CD4-positive, alpha-beta T cell (primary cell): ENCODE measurements at places on chromosomes 6 and 20.

GRCh38 chr20:10960416-10960815 is 286.6 kb upstream of the JAG1 start:
- DNase-seq = no peak

- peak; percentile 28 for DNase-seq
Observed at GRCh38 chr6:73394577-73395354, at the start of gene DDX43. DDX43 (plus strand) TSS chr6:73394828; CDS start chr6:73394906, 78 bp downstream.

DNA sequence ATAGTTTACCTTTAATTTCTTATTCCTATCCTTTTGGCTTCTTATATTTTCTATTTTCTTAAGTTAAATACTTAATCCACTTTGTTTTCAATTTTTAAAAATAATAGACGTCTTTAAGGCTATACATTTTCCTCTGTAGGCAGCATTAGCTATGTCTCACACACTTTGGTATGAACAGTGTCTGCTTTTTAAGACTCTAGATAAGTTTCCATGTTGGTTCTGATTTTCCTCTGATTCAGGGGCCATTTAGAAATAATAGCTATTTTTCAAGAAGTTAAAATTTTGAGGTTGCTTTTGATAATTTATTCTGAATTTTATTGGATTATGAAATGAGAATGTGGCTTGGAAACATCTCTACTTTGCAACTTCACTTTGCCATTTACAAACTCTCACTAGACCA is 54.3 kb upstream of the PTGIS start:
- DNase-seq = no peak

DNA sequence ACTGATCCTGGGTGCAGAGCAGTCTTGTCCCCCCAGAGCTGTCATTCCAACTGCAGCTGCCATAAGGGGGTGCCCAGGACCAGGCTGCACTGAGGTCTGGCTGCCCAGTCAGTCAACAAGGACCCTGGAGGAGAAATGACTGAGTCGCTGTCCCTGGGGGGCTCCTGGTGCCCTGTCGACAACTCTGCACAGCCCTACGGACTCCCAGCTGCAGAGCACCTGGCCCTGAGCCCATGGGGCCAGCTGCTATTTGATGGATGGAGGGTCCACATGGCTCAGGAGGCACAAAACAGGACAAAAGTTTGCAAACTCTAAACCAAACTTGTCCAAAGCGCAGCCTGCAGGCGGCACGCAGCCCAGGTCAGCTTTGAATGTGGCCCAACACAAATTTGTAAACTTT is 46.3 kb upstream of the RPS6KA2 start:
- no peak for DNase-seq

DNA sequence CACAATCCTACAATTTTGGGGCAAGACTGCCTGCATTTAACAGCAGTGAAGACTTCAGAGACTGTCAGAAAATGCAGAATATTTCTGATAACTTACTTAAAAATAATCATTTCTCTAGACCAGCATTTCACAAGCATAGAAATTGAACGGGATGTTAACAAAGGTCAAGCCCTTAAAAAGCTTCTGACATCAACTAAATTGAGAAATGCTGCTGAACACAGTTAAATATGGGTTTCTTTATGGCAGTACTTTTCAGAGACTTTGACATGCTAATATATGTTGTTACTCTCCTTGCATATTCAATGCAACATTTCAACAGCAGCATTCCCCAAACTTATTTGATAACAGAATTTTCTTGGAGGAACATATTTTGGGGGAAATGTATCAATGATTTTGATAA is 84.5 kb downstream of the KIF13A start:
- no peak for DNase-seq

- DNase-seq = no peak
Observed at GRCh38 chr20:10004900-10005299, 29.9 kb upstream of the ANKEF1 start.

GRCh38 chr20:59151820-59152219 is 11.8 kb upstream of the ZNF831 start:
- peak; percentile 17 for DNase-seq

DNA sequence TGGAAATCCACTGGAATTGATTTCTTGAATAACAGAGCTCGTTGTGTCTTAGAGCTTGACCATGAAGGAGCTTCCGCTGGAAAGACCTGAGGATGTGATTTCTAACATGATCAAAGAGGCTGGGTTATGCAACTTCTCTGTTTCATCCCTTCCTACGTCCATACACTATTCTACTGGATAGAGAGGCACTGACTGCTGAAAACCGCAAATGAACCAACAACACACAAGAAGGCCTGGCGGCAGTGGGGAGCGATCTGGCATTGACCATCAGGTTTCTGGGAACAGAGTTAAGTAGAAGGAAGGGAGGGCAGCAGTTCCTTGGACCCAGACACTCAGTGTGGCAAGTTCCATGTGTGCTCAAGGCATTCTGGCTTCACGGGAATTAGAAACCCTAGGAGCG is 13.3 kb downstream of the LRRN4 start:
- DNase-seq = no peak

- DNase-seq = no peak
Observed at GRCh38 chr20:17568972-17569521, 828 bp upstream of the DSTN start.

- peak; percentile 60 for DNase-seq
Observed at GRCh38 chr6:33851959-33852358, 48.2 kb upstream of the MLN start.

DNA sequence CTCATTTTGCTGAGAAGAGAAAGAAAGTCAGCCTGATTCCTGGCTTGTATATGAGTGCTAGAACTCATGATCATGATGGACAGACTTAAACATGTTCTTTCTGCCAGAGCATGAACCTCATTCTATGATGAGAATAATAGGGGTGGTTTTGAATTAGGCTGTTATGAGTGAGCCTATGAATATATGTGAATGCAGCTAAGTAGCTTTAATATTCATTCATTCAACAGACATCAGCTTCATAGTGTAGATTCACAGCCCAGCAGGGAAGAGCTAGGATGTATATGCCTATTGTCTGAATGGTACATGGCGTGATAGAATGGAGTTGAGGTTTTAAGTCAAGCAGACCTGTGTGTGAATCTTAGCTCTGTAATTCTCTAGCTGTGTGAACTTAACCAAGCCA is 573.2 kb downstream of the DHX35 start:
- DNase-seq = no peak

GRCh38 chr6:153767127-153767526 is 271.9 kb upstream of the OPRM1 start:
- DNase-seq = no peak

GRCh38 chr6:133350928-133351327 is 109.8 kb downstream of the EYA4 start:
- no peak for DNase-seq

- DNase-seq = no peak
Observed at GRCh38 chr20:31797364-31797763, 21.8 kb upstream of the MYLK2 start.

DNA sequence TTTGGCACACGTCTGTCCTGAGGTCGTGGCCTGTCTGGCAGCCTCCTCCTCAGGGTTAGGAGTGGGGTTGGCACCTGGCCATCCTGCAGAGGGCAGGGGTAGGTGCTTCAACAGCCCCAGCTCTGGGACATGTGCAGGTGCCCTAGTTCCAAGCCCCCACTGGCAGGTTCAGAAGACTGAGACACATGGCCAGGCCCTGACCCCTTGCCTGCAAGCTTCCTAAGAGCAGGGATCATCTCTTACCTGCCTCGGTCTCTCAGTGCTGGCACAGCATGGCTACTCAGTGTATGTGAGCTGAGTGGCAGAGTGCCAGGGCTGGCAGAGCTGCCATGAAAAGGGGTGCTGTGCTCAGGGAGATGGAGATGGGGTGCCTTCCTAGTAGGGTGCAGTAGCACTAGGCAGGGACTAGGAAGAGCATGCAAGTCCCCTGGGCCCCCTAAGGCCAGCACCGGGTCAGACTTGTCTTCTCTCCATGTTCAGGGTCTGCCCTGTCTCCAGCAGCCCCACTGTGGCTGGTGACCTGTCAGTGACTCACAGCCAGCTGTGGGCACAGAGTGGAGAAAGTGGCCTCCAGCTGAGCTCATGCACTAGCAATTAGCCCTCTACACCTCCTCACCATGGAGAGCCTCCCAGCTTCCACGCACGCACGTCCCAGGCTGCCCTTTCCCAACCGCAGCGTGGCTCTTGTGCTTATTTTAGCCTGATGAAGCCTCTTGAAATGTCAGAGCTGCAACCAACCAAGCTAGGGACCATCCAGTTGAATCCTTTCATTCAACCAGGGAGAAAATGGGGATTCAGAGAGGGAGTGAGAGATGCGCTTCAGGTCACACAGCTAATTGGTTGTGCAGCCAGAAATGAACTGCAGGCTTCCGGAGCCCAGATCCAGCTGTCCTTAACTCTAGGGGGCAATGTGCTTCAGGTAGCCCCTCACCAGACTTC is 116.6 kb downstream of the MRPL14 start:
- no peak for DNase-seq

GRCh38 chr6:169558774-169559441 is 142.9 kb downstream of the WDR27 start:
- DNase-seq = no peak

DNA sequence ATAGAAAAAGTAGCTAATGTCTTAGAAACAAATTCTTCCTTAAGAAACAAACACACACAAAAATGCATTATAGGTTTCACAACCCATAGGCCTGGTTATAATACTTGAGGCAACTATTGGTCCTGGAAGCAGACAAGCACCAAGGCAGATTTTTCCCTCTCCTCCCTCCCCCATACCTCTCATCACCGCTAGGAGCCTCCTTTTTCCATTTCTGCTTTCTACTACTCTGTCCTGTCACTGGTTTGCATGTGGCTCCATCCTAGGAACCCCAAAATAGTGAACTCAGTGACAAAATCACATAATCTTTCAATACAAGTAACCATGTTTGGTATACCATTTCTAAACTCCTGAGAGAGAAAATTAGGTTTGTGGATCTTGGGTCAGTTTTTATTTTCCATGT is 66.1 kb downstream of the HMGCLL1 start:
- no peak for DNase-seq

DNA sequence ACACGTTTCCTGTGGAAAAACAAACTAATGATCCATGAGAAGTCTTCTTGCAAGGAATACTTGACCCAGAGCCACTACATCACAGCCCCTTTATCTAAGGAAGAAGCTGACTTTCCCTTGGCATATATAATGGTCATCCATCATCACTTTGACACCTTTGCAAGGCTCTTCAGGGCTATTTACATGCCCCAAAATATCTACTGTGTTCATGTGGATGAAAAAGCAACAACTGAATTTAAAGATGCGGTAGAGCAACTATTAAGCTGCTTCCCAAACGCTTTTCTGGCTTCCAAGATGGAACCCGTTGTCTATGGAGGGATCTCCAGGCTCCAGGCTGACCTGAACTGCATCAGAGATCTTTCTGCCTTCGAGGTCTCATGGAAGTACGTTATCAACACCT is 35.4 kb downstream of the GCNT2 start:
- no peak for DNase-seq

DNA sequence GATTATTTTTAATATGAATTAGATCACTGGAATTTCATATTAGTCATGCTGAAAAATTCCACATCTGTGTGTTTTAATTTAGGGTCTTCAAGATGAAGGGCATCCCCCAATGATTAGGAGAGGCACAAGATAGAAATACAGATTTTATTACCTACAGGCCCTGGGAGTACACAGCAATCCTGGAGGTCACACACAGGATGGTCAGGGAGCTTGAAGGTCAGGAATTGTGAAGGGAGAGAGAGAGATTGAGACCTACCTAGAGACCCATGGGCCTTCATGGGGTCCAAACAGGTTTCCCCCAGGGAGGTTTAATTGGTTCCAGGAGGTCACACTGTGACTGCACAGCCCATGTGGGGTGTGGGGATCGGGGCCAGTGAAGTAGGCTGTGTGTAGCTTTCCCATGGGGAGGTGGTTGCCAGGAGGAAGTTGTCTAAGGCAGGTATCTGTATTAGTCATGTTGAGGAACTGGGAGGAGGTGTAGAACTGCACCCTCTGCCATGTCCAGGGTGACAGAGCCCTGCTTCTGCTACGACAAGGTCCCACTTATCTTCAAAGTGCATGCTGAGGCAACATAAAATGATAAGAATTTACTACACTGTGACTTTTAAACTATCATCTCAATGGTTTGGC is 18.3 kb downstream of the SNX9 start:
- no peak for DNase-seq
